SJSA1 (cell line): ENCODE measurements at places on chromosomes 2 and 18. TPM values are rescaled to one million over a fixed set of nuclear protein-coding genes. Genes with fewer than 3 reads are reported as not detected.

- peaks cover 35% of the 10 kb centered on the region for H3K4me1 ChIP-seq
- DNase-seq: no peak
- no peaks in the 10 kb centered on the region for H3K27me3 ChIP-seq
- no peak overlapping the region for H3K27ac ChIP-seq
- 0 out of 2 replicates have a peak, but pooled peaks cover 3% of the 10 kb centered on the region for H3K36me3 ChIP-seq
Observed at GRCh38 chr2:168212167-168212566, 35.2 kb downstream of the STK39 start.

GRCh38 chr18:62324917-62325805, at the start of gene TNFRSF11A:
Gene TNFRSF11A, plus strand, starts transcription at chr18:62325310. Its CDS starts 43 bp downstream, at chr18:62325353.
- peaks cover 69% of the 10 kb centered on the region for H3K27me3 ChIP-seq
- H3K36me3 ChIP-seq: no peaks in the 10 kb centered on the region
- H3K4me3 ChIP-seq: peak within 1 kb of the TSS; percentile 23
- H3K4me1 ChIP-seq: peaks cover 10% of the 10 kb centered on the region

DNA sequence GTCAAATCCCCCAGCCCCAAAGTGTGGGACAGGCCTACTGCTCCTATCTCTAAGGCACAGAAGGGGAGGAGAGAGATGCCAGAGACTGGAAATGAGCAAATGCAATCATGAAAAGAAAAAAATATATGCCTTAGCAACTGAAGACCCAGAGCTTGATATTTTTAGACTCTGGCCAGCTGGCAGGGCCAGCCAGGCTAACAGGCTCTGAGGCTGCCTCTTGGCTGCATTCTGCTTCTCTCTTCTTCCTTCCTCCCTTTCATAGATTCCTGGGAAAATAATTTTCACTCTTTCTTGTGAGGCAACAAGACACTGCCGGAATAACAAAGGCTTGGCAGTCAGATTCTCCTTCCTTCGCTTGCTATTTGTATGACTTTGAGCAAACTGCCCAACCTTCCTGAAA, 209.1 kb downstream of the RAD51AP2 start:
- no peaks in the 10 kb centered on the region for H3K27me3 ChIP-seq
- no peaks in the 10 kb centered on the region for H3K36me3 ChIP-seq
- peaks cover 2% of the 10 kb centered on the region for H3K4me1 ChIP-seq
- no peak for DNase-seq
- H3K27ac ChIP-seq: no peak overlapping the region

DNA sequence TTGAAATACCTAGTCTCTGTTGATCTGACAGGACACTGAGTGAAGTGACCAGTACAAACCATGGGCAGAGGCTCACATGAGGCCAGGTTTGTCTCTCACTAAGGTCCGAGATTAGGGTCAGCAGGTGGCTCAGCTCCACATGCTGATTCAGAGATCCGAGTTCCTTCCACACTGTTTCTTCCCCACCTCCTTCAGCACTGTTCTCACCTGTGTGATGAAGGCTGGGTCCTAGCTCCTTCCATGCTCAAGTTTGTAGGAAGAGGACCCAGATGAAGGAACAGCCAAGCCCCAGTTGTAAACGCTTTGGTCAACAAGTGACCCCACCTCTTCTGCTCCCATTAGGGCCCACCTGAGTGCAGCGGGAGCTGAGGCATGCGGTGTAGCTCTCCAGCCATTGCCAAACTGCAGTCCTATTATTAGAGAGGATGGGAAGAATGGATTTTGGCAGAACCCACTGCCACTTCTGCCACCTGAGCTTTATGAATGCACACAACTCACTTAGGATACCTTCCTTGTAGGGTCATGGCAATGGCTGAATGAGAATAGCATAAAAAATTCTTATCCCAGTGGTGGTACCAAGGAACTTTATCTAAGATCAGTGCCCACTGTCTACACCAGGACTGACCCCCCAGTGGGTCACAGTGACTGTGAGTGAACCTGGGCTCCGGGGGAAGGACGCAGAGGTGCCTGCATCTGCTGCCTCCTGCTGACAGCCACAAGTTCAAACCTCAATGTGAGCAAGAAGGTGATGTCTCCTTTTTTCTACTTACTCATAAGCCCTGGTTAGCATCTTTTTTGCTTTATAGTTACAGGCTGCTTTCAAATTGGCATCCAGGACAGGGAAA, 324.8 kb upstream of the HS6ST1 start:
- H3K27ac ChIP-seq: no peak overlapping the region
- H3K4me3 ChIP-seq: no peak overlapping the region
- no peaks in the 10 kb centered on the region for H3K36me3 ChIP-seq
- peaks cover 14% of the 10 kb centered on the region for H3K4me1 ChIP-seq
- no peak for DNase-seq
- no peaks in the 10 kb centered on the region for H3K27me3 ChIP-seq

The FBLN7 gene
- total RNA-seq: not detected in 2 replicates

DNA sequence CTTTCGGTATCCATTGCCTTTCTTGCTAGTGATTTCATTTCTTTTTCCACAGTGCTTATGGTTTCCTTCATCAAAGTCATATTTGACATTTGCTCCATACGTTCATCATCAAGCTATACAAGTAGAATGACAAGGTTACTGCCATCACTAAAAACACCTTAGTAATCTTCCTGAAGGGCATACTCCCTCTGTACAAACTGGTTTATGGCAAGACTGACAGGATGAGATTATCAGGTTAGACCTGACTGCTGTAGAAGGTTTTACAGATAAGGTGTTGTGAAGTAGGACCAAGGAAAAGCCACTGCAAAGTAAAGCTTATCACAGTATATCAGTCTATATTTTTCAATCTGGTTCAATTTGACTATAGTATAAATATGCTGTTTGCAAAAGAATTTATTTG, 37.5 kb upstream of the C2orf15 start:
- H3K4me3 ChIP-seq: no peak overlapping the region
- H3K36me3 ChIP-seq: no peaks in the 10 kb centered on the region
- no peak for DNase-seq
- H3K4me1 ChIP-seq: no peaks in the 10 kb centered on the region
- H3K27ac ChIP-seq: no peak overlapping the region

- H3K4me3 ChIP-seq: no peak overlapping the region
- H3K36me3 ChIP-seq: no peaks in the 10 kb centered on the region
- peak; percentile 55 for DNase-seq
- H3K27me3 ChIP-seq: 0 out of 2 replicates have a peak, but pooled peaks cover 2% of the 10 kb centered on the region
Observed at GRCh38 chr2:70523996-70524965, 29.3 kb downstream of the TGFA start.

- no peaks in the 10 kb centered on the region for H3K4me1 ChIP-seq
- H3K27ac ChIP-seq: no peak overlapping the region
- no peak for DNase-seq
- no peak overlapping the region for H3K4me3 ChIP-seq
- no peaks in the 10 kb centered on the region for H3K36me3 ChIP-seq
- no peaks in the 10 kb centered on the region for H3K27me3 ChIP-seq
Observed at GRCh38 chr2:44638649-44639048, 276.9 kb downstream of the CAMKMT start.

DNA sequence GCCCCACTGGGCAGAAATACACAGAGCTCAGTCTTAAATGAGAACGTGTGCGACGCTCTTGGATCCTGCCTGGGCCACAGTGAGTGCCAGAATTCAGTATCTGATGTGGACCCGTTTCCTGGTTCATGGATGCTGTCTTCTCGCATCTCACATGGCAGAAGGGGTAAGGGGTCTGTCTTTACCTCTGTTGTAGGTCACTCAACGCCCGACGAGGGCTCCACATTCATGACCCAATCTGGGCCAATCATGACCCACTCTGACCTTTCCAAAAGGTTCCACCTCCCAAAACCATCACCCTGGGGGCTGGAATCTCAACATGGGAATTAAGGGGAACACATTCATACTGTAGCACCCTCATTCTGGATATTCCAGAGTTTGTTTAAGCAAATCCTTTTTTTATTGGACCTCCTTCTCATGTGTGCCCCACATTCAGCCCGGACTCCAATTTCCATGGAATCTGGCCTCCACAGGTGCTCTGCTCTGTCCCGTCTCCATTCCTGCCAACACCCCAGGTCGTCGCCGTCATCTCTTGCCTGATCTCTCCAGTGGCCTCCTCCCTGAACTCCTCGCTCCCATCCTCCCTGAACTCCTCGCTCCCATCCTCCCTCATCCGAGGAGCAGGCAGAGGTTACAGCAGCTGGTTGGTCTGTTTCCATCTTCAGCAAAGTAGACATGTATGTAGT, 78.9 kb upstream of the OTOS start:
- H3K27me3 ChIP-seq: peaks cover 11% of the 10 kb centered on the region
- H3K4me1 ChIP-seq: peaks cover 5% of the 10 kb centered on the region; the same call in 1 of the 2 replicates
- H3K4me3 ChIP-seq: no peak overlapping the region
- DNase-seq: peak; percentile 33
- no peak overlapping the region for H3K27ac ChIP-seq

DNA sequence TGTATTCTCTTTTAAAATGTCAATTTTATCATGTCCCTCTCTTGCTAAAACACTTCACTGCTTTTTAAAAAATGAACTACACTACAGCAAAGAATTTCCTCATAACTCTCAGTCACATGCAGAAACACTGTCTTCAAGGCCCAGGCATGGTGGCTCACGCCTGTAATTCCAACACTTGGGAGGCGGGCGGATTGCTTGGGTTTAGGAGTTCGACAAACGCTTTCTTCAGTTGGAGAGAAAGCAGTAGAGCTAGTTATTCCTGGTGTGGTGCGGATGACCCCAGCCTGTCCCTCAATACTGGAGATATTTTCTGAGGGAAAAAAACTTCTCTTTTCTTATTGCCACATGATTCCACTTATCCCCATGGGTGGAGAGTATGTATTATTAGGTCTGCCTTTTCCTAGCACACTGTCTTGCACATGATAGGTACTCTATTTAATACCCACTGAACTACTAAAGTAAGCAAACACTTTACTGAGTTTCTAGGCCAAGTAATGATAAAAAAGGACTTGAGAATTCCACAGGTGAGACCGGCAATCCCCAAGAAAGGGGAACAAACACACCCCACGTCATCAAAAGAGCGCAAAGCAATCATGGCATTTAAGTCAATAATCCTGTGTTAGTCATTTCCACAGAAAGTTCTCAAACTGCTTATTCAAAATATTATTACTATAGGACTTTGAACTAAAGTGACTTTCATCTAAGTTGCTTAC, 77.1 kb downstream of the SPIRE1 start:
- H3K27ac ChIP-seq: no peak overlapping the region
- no peak overlapping the region for H3K4me3 ChIP-seq
- no peaks in the 10 kb centered on the region for H3K36me3 ChIP-seq
- DNase-seq: no peak

The KLHL29 gene
- total RNA-seq: 1.1 and 1.9 TPM in 2 replicates

- peaks cover 98% of the 10 kb centered on the region for H3K36me3 ChIP-seq
Observed at GRCh38 chr2:241255542-241256167, 59.8 kb downstream of the HDLBP start.

DNA sequence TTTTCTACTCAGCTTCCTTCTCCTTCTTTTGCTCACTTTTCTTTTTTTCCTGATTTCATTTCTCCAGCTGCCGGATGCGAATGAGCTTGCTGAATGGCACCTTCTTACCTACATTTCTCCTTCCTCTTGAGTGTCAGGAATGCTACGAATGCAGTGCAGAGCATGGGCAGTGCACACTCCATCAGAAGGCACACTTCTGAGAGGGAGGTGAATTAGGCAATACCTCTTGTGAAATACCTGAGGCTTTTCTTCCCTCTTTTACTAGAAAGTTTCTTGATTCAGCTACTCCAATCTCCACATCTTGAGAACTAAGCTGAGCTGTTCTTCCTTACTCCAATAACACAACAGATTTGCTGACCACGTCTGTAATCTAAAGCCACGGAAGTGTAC, 51.1 kb downstream of the PLEKHM3 start:
- no peaks in the 10 kb centered on the region for H3K4me1 ChIP-seq
- DNase-seq: no peak
- no peaks in the 10 kb centered on the region for H3K27me3 ChIP-seq
- H3K4me3 ChIP-seq: no peak overlapping the region
- no peaks in the 10 kb centered on the region for H3K36me3 ChIP-seq

The MIB1 gene
- total RNA-seq: 53.0 and 65.4 TPM in 2 replicates

DNA sequence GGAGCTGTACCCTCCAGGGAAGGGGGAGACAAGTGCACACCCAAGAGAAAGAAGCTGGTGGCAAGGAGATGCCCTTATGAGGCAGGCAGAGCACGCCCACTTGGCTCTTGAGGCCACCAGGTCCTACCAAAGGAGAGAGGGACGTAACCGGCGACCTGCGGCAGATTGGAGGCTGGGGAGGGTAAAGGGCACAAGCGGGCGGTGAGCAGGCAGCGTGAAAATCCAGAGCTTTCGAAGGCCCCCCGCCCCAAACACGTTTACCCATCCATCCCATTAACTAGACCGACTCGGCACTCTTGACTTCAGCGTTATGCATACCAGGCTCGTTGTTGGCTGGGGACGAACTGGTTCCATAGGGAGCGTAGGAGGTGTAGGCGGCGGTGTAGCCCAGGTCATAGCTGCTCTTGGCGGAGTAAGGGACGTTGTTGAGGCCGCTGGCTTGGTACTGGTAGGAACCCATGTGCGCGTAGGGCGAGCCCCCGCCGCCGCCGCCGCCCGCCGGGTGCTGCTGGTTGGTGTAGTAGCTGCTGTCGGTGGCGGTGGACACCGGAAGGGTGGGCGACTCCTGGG, 794 bp downstream of the DLX2 start:
- DNase-seq: no peak
- no peaks in the 10 kb centered on the region for H3K36me3 ChIP-seq
- peak overlapping the region; percentile 50 for H3K4me3 ChIP-seq

- no peak overlapping the region for H3K27ac ChIP-seq
- no peak for DNase-seq
Observed at GRCh38 chr2:85413592-85414420, 3.6 kb upstream of the CAPG start.

The GPR75 gene
- 1.5 and 2.3 TPM in 2 replicates for total RNA-seq

- H3K27me3 ChIP-seq: peaks cover 1% of the 10 kb centered on the region; the same call in 1 of the 2 replicates
- H3K4me1 ChIP-seq: no peaks in the 10 kb centered on the region
- DNase-seq: no peak
- H3K27ac ChIP-seq: no peak overlapping the region
Observed at GRCh38 chr2:233945146-233945545, 28.0 kb downstream of the TRPM8 start.

- no peak for DNase-seq
- H3K27ac ChIP-seq: no peak overlapping the region
- no peaks in the 10 kb centered on the region for H3K27me3 ChIP-seq
- H3K36me3 ChIP-seq: no peaks in the 10 kb centered on the region
Observed at GRCh38 chr2:218089259-218089658, 20.2 kb downstream of the RUFY4 start.

- H3K4me1 ChIP-seq: peaks cover 31% of the 10 kb centered on the region
- H3K27me3 ChIP-seq: no peaks in the 10 kb centered on the region
- no peaks in the 10 kb centered on the region for H3K36me3 ChIP-seq
- H3K4me3 ChIP-seq: no peak overlapping the region
Observed at GRCh38 chr2:72674982-72675915, 150.6 kb downstream of the EXOC6B start.

The STON1 gene
- 7.8 and 8.8 TPM in 2 replicates for total RNA-seq

- H3K4me1 ChIP-seq: no peaks in the 10 kb centered on the region
- H3K27me3 ChIP-seq: no peaks in the 10 kb centered on the region
- no peak overlapping the region for H3K4me3 ChIP-seq
- no peak overlapping the region for H3K27ac ChIP-seq
- H3K36me3 ChIP-seq: peaks cover 2% of the 10 kb centered on the region; the same call in 1 of the 2 replicates
- no peak for DNase-seq
Observed at GRCh38 chr18:79258447-79258846, 137.3 kb upstream of the NFATC1 start.

The STPG4 gene
- total RNA-seq: not detected in 2 replicates
